Activated T-helper 17 cell treated with anti-CD3 and anti-CD28 coated beads, Interleukin-2, amount 50 U/mL, for 72 hours (primary cell): ENCODE measurements at places on chromosomes 16 and 17. TPM values are rescaled to one million over a fixed set of nuclear protein-coding genes. Genes with fewer than 3 reads are reported as not detected.

GRCh38 chr16:58021661-58022551 lies 3.6 kb upstream of the MMP15 start:
- no peak for ATAC-seq

DNA sequence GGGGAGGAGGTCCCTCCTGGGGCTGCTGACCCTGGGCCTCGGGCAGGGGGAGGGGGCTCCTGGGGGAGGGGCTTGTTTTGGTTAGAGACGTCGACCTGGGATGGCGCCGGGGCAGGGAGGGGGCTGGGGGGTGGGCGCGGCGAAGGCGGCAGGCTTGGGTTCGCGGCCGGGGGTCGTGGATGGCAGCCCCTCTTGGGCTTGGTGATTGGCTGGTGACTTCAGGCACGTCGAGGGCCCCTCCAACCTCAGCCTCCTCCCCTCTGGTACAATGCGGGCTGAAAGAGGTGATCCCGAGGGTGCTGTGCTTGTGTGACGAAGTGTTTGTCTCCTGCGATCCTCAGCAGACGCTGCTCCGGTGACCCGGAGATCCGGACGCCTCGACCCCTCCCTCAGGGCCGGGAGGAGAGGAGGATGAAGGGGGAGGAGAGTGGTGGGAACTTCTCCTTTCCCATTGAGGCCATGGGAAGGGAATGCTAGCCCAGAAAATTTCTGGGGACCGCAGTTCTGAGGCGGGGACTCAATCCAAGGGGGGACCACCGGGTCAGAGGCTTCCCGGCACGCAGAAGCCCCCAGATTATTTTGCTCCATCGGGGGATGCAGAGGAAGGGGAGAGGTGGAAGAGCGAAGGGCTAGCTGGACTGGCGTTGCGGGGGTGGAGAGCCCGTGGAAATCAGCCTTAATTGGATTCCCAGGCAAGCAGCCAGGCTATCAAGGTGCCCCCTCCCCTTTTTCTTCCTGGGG lies 43.9 kb downstream of the RAI1 start:
- ATAC-seq: no peak

DNA sequence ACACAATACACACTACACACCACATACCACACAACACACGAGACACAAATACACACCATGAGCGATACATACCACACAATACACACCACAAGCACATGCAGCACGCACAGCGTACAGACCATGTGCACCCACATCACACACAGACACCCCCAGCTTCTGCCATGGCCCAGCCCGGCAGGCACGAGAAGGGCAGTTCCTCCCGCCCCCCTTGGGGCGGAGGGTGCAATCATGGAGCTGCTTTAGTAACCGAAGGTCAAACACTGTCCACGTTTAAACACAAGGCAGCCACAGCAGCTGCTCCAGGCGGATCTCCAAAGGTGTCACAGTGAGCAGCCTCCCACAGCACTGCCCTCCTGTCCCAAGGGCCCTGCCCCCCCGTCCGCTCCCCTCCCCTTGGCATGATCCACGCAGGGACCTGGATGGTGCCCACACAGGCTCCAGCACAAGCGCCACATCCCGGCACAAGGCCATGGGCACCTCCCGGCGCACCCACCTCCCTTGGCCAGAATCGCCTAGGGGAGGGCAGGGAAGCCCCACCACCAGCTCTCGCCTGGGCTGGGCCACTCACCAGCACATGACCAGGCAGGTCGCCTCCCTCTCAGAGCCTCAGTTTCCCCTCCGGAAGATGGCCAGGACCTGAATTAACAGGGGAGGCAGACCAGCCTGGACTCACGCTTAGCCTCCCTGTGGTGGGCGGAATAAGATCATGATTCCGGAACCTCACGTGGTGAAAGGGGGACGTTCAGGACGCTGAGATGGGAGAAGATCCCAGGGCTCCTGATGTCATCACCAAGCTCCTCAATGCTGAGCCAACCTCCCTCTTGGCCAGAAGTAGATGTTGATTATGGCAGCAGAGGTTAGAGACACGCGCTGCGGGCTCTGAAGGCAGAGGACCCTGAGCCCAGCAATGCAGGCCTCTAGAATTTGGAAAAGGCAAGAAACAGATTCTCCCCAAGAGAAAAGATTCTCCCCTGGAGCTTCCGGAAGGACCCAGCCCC lies 32.6 kb upstream of the ZNF469 start:
- ATAC-seq: no peak

- ATAC-seq: no peak
Observed at GRCh38 chr17:45793999-45794540, 9.9 kb downstream of the CRHR1 start.

GRCh38 chr16:68608330-68608729 lies 36.8 kb upstream of the CDH3 start:
- ATAC-seq: no peak

GRCh38 chr16:2253293-2253692 lies 1.9 kb upstream of the ECI1 start:
- no peak for ATAC-seq

- no peak for ATAC-seq
Observed at GRCh38 chr17:64555281-64555680, 48.5 kb downstream of the CEP95 start.

GRCh38 chr16:87895641-87896141 lies 26.4 kb upstream of the SLC7A5 start:
- ATAC-seq: peak; percentile 94

DNA sequence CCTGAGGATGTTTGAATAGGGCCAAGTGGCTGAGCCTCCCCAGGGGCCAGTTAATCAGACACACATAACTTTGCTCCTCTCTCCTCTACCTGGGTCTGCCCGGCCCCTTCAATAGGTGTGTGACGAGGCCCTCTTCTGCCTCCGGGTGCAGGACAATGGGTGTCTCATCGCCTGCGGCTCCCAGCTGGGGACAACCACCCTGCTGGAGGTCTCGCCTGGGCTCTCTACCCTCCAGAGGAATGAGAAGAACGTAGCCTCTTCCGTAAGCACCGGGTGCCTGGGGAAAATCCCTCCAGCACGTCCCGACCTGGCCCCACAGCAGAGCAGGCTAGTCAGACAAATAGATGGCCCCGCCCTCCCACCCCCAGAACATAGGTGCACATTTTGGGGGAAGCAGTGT lies 16.1 kb upstream of the KIF19 start:
- ATAC-seq: no peak

DNA sequence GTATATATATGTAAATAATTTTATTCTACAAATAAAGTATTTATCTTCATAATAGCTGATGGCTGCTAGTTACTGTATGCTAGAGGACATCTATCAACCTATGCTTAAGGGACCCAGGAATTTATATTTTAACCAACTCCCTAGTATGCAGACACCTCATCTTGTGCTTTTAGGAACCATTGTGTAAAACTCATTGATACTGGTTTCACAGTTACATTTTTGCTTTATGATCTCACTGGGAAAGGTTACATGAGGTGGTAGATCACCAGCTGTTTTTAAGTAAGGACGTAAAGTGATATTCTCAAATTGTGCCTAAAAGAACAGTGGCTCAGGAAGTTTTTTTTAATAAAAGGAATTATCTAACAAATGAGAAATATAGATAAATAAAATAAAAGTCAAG lies 56.4 kb downstream of the VMP1 start:
- ATAC-seq: peak; percentile 55

GRCh38 chr17:82050152-82050760 lies 1.4 kb downstream of the RFNG start:
- no peak for ATAC-seq

DNA sequence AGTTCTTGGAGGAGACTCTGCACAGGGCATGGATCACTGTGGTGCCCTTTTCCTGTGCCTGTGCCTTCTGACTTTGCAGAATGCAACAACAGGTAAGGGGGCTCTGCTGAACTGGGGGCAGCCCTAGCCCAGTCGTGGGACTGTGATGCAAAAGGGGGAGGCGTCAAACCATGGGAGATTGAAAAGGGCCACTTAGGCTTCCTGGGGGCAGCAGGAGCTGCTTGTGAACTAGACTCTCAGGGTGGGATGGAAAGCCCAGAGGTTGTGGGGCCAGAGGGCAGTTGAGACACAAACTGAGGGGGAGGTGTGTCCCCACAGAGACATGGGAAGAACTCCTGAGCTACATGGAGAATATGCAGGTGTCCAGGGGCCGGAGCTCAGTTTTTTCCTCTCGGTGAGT lies 19.6 kb downstream of the ADGRG5 start:
- ATAC-seq: no peak

GRCh38 chr16:89446136-89446974 lies 44.0 kb downstream of the ANKRD11 start:
- ATAC-seq: peak; percentile 68

DNA sequence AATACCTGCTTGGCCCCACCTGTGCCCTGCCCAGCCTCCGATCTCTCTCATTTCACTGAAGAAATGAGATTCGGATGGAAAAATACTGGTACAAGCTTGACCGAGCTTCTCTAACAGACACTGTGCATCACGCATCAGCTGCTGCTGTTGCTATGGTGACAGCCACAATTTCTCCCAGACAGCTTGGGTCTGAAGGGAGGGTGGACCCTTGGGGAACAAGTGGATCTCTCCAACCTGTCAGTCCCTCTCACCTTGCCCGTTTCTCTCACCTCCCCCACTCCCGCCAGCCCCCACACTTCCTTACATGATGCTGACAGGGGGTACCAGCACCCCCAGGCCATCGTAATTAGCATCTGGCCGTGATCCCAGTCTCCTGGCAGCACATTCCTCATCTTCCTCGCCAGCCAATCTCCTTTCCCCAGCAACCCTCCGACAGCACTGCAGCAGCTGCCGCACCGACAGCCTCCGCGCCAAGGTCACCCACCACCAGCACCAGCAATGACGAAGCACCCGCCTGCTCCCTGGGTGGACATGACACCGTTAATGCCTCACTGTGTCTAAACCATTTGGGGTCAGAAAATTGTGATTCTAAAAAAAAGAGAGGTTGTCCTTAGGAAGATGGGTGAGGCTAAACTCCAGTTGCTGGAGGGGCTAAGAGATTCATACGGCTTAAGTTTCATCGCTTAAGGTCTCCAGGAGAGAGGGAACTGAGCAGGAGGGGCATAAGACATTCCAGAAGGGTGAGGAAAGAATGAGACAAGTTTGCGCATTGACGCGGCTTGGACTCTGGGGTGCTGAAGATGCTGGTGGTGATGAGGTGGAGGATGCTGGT lies 58.6 kb upstream of the TNRC6A start:
- ATAC-seq: no peak

GRCh38 chr17:73045724-73046123 lies 46.8 kb downstream of the SLC39A11 start:
- no peak for ATAC-seq

- no peak for ATAC-seq
Observed at GRCh38 chr17:66466106-66466820, 163.8 kb downstream of the PRKCA start.

DNA sequence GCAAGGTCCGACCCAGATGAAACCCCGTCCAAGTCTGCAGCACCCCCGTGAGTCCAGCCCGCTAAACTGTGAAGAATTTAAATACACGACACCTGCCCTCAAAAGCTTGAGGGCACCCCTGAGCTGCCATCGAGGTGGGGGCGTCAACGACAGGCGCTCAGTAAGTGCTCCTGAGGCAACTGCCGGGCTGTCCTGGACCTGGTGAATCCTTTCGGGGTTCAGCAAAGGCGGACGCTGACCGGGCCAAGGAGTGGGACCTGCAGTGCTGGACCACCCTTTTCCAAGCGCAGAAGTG lies 512 bp upstream of the ENDOV start:
- ATAC-seq: no peak

DNA sequence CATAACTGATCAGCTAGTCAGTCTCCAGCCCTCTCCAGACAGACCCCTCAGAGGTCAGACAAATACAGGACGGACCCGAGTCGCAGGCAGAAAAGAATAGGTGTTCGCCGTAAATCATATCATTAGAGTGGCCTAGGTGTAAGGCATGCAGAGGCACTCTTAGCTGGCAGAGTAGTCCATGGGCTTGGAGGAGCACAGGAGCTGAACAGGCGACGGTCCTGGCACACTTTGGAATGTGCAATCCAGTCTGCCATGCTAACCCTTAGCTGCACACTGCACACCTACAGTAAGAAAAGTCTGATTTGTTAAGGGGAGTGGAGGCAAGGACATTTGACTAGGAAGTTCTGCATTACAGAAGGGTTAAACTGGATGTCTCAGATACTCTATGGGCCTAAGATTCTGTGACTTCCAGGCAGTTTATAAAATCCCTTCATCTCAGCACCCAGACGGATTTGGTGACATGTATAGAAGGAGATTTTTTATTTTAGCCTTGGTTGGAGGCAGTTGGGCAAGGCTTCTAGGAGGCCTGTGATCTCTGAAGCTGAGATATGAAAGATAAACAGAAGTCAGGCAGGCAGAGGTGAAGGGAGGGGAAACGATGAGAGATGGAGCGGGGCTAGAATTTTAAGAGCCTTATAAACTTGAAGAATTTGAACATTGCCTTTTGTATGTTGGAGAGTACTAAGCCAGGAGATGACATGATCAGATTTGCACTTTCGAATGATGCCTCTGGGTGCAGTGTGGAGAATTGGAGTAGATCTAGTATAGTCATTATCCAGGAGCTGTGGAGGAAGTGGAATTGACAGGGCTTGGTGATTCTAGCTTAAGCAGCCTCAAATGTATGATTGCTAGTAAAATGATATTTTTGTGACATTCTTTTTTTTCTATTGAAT lies 34.6 kb upstream of the SLC5A11 start:
- no peak for ATAC-seq

GRCh38 chr16:47047524-47048203 lies 74.2 kb upstream of the DNAJA2 start:
- no peak for ATAC-seq

DNA sequence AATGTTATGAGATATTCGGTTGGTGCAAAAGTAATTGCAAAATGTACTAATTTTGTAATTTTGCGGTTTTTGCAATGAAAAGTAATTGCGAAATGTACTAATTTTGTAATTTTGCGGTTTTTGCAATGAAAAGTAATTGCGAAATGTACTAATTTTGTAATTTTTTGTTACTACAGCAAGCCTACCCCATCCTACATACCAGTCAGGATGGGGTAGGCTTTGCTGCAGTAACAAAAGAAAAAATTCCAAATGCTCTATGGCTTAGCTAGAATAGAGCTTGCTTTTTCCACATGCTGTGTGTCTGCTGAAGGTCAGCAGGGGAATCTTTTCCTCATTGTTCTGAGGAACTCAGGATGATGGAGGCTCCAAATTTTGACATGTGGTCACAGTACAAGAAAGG lies 83.3 kb upstream of the GPRC5B start:
- no peak for ATAC-seq

- no peak for ATAC-seq
Observed at GRCh38 chr16:55832773-55833691, at the start of gene CES1. CES1 (minus strand) TSS chr16:55833096; CDS start chr16:55833055, 41 bp downstream.

DNA sequence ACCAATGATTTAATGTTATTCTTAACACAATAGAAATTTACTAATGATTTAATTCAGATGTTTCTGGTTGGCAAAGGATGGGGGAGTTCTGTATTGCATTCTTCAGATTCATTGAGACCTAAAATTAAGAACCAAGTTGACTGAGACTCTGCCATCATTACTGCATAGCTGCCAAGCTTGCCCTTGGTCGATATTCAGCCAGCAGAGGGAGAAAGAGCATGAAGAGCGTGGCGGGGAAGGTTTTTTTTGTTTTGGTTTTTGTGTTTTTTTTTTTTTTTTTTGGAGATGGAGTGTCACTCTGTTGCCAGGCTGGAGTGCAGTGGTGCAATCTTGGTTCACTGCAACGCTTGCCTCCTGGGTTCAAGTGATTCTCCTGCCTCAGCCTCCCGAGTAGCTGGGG lies 659.4 kb upstream of the EEF2KMT start:
- no peak for ATAC-seq

UTS2R gene
- total RNA-seq: not detected

KRTAP3-1 gene
- total RNA-seq: not detected

EVPLL gene
- not detected for total RNA-seq

KRTAP9-4 gene
- total RNA-seq: not detected

TBC1D3D gene
- 0.85 TPM for total RNA-seq

KCNJ16 gene
- not detected for total RNA-seq

CTRB1 gene
- total RNA-seq: not detected

EVI2B gene
- total RNA-seq: 20.7 TPM

ACSM3 gene
- total RNA-seq: 13.3 TPM
